ENCODE measurements at places on chromosomes 1 and 21. TPM values are rescaled to one million over a fixed set of nuclear protein-coding genes. Genes with fewer than 3 reads are reported as not detected.

The LPAR3 gene
- total RNA-seq, result not detected

The C1QTNF12 gene
- total RNA-seq, result 3.4 TPM

DNA sequence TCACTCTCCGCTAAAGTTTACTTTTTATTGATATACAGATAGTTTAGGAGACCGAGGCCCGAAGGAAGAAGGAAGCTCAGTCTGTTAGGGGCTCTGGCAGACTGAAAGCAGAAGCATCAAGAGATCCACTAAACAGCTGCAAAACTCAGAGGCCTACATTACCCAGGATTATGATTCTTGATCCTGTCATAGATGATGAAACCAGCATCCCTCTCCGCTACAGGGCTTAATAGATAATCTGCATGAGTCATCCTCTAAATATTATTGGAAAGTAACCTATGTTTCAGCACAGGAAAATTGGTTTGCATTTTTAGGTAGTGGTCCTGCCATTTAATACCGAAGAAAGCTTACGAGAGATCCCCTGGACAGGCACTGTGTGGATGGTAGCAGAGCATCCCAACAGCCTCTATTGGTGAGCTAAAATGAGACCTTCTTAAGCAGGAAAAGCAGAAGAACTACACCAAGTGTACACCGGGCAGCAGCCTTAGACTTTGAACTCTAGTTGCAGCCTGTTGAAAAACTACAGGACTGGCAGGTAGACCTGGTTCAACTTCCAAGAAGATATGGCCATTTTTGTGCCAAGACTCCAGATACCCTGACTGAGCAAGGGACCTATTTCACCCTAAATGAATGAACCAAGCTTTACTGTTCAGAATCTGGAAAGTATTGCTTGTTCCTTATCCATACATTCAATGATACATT, 6.8 kb downstream of the CASQ2 start:
- H3K27me3 ChIP-seq, result no peaks in the 10 kb centered on the region
- no peak for DNase-seq
- no peaks in the 10 kb centered on the region for H3K4me1 ChIP-seq
- H3K36me3 ChIP-seq, result no peaks in the 10 kb centered on the region

The MIXL1 gene
- total RNA-seq, result not detected

- no peak overlapping the region for H3K4me3 ChIP-seq
- no peak overlapping the region for H3K27ac ChIP-seq
- no peaks in the 10 kb centered on the region for H3K27me3 ChIP-seq
- no peak for DNase-seq
Observed at GRCh38 chr1:117093870-117094621, 27.5 kb downstream of the TRIM45 start.

DNA sequence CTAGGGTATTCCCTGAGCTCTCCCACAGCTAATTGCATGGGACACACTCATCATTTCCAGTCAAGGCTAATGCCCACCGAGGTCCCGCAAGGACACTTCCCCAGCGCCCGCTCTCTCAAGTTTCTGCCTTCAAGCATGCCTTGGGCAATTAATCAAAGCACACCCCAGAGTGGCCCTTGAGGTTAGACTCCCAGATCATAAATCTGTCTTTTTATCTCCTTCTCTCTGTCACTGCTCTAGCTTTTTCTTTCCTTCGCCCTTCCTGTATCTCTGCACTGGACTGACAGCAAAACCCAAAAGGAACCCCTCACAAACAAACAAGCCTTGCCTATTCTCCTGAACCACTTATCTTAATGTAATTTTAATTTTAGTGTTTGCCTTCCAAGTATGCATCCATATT, 7.9 kb upstream of the EXOSC10 start:
- no peaks in the 10 kb centered on the region for H3K36me3 ChIP-seq
- H3K4me1 ChIP-seq, result no peaks in the 10 kb centered on the region
- H3K4me3 ChIP-seq, result no peak overlapping the region
- no peak for DNase-seq
- H3K27ac ChIP-seq, result no peak overlapping the region

DNA sequence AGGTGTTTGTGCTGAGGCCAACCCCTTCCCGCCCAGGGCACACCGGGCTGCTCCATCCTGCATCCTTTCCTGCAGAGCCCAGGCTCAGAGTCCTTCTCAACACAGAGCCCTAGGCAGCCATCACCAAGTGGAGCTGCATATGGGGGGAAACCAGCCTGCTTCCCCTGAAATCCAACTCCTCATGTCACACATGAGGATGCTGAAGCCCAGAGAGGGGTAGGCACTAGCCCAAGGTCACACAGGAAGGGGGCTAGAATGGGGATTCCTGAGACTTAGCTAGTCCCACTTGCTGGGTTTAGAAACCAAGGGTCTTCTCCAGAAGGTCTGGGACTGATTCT, 5.5 kb upstream of the TNFRSF1B start:
- DNase-seq, result no peak
- H3K4me1 ChIP-seq, result peaks cover 38% of the 10 kb centered on the region
- H3K27ac ChIP-seq, result peak overlapping the region; percentile 71
- H3K4me3 ChIP-seq, result no peak overlapping the region

The SPRR2G gene
- total RNA-seq, result not detected

DNA sequence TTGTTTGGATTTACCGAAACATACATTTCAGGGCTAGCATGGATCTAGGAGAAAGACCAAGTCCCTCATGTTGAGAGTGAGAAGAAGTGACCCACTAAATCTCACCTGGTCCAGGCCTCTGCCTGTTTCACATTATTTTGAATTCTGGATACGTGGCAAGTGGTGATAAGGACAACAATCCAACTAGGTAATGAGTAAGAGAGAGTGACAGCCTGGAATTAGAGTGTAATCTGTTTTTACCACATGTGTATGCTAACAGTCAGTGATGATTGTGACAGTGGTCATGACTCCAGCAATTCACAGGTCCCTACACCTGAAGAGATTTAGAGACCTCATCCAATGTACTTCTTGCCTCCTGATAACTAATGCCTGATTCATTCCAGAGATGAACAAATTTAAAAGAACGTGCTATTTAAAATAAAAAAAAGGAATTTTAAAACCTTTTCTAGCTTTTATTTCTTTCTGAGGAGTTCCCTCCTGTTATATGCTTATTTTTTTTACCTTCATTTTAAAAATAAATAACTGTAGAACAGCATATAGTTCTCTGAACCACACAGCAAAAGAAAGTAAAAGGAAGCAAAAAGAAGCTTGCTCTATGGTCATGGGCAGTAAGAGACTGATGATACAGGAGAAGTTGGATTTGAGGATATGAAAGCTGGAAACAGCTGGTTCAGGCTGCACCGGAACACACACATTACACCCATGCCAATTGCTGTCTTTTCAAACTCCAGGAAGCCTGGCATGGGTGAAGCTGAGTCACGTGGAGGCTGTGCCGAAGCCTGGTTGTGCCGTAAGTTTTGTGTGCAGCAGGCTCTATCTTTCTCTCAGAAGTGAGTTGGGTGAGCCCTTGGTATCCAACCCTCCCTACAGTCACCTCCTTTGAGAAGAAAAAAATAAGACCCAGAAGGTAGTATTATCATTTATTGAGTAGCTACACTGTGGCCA, 14.7 kb downstream of the C1orf116 start:
- H3K4me3 ChIP-seq, result no peak overlapping the region
- DNase-seq, result no peak
- H3K27ac ChIP-seq, result no peak overlapping the region
- no peaks in the 10 kb centered on the region for H3K27me3 ChIP-seq

The GNAT2 gene
- total RNA-seq, result not detected

DNA sequence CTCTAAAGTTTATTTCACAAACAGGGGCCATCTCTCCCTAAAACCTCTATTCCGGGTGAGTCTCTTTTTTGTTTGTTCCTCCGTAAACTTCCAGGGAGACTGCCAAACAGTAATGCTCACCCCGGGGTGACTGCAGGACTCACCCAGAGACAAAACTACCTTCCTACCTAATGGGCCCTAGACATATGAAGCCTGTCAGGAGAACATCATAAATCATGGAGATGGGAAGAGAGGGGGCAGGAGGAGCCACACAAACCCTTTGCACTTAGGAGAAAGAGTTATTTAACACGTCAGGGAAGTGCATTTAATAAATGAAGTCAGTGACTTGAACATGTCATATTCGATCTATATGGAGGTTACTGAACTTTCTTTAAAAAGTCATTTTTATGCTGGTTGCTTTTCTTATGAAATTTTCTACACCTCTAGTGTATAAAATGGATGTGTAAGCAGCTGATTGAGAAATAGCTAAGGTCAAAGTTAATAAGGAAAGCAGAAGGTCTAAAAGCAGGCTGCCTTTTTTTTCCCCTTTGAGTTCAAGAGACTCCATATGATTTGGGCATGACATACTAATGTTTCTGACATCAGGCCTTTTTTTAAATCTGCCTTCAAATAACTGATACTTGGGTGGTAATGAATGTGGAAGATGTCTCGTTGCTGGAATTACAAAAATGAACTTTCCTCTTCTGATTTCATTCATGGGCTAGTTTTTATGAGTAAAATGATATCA, 286.9 kb upstream of the USP25 start:
- no peak for DNase-seq
- peaks cover 39% of the 10 kb centered on the region for H3K4me1 ChIP-seq
- peak overlapping the region; percentile 31 for H3K27ac ChIP-seq
- H3K4me3 ChIP-seq, result no peak overlapping the region
- H3K27me3 ChIP-seq, result no peaks in the 10 kb centered on the region
- H3K36me3 ChIP-seq, result no peaks in the 10 kb centered on the region

- DNase-seq, result no peak
- no peaks in the 10 kb centered on the region for H3K27me3 ChIP-seq
- no peak overlapping the region for H3K4me3 ChIP-seq
Observed at GRCh38 chr1:66335125-66335524, 198.8 kb upstream of the SGIP1 start.

DNA sequence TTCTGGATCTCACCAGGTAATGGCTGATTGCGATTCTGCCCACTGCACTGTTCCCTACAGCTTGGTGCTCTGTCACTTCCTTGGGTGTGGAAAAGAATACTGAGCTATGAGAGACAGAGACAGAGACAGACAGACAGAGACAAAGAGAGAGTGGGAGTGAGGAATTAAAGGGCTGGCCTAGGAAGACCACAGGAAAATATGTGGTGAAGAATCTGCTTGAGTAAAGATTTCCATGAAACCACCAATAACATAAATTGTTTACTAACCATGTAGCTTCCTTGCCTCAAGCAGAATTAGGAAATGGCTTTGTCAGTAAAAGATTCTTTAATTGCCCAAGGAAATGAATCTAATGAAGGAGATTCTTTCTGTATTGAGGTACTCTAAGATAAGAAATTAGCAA, 54.4 kb downstream of the MPZL1 start:
- no peak for DNase-seq
- peaks cover 5% of the 10 kb centered on the region for H3K36me3 ChIP-seq
- no peak overlapping the region for H3K27ac ChIP-seq
- H3K4me1 ChIP-seq, result no peaks in the 10 kb centered on the region
- no peak overlapping the region for H3K4me3 ChIP-seq

DNA sequence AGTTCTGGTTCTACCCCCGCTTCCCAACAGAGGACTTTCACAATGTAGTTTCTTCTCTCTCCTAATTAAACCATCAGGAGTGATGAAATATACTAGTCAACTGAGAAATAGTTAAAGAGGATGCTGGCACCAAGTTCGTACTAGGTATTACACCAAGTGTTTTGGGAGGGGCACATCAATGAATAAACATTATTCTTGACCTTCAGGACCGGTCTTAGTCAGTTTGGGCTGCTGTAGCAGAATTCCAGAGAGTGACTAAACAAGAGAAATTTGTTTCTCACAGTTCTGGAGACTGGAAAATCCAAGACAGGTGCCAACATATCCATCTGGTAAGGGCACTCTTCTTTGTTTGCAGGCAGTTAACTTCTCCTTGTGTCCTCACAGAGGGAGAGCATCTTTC, 103.8 kb downstream of the SPATA17 start:
- H3K4me3 ChIP-seq, result no peak overlapping the region
- no peaks in the 10 kb centered on the region for H3K4me1 ChIP-seq
- DNase-seq, result no peak
- no peaks in the 10 kb centered on the region for H3K27me3 ChIP-seq
- no peak overlapping the region for H3K27ac ChIP-seq

DNA sequence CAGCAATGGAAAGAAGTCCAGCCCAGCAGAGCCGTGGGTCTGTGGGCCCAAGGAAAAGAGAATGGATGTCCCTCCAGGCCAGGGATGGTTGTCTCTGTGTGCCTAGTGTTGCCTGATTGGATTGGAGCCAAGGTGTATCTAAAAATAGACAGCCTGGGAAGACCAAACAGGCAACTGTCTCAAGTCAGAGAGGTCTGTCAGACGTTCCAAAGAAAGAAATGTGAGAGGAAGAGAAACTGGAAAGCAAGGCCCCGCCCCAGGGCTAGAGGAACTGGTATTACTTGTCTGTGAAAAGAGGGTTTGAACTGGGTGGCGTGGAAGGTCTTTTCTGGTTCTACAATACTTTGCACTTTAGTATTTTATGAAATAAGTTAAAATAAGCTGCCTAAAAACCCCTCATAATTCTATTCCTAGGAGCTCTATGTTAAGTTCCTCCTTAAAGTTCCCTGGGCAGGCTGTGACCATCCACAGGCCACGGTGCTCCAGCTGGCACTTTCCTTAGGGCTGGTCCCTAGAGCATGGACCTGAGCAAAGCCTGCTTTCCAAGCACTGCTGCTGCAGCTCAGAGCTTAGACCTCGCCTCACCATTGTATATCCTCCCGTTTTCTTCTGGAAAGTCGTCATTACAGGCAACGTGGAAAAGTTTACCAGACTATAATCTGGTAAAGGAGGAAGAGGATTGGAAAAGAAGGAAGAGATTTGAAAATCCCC, 151.6 kb downstream of the DISC1 start:
- H3K27me3 ChIP-seq, result no peaks in the 10 kb centered on the region
- H3K27ac ChIP-seq, result no peak overlapping the region
- no peak overlapping the region for H3K4me3 ChIP-seq
- H3K36me3 ChIP-seq, result no peaks in the 10 kb centered on the region
- H3K4me1 ChIP-seq, result no peaks in the 10 kb centered on the region

DNA sequence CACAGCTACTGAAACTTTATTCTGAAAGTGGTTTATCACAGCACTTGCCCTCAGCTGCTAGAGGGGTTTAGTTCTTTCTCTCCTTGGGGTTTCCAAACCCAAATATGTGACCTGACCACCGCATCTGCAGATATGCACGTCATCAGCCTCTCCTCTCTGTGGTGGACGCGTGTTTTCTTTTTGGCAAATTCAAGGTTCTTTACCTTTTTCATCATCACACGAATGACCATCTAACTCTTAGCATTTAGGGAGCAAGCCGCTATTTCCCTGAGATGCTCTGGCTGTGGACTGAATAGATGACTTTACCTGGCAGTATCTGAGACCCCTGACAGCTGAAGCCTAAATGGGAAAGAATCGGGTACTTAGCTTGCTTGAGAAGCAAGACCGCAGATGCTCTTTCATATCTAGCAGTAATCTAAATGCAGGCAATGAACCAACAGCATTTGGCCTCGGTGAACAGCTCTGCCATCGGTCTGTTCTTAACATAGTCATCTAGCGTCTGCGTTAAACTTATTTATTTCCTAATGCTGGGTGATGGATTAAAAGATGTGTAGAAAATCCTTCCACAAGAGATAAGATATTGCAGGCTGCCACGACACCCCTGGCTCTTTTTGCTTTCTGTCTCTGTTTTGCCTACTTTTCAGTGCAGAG, 463.4 kb downstream of the CAMTA1 start:
- no peak for DNase-seq
- no peak overlapping the region for H3K4me3 ChIP-seq
- no peaks in the 10 kb centered on the region for H3K36me3 ChIP-seq
- no peaks in the 10 kb centered on the region for H3K27me3 ChIP-seq
